ENCODE measurements at places on chromosomes 7 and 10.
A peak's percentile ranks its signal among the peaks of the same experiment; 100 is the strongest.

- peak; percentile 10 for DNase-seq
These were observed 120.2 kb upstream of the TMEM229A start for GRCh38 chr7:124152859-124153692.

GRCh38 chr7:130367836-130368746 lies 12.2 kb upstream of the CPA1 start:
- no peak for DNase-seq

DNA sequence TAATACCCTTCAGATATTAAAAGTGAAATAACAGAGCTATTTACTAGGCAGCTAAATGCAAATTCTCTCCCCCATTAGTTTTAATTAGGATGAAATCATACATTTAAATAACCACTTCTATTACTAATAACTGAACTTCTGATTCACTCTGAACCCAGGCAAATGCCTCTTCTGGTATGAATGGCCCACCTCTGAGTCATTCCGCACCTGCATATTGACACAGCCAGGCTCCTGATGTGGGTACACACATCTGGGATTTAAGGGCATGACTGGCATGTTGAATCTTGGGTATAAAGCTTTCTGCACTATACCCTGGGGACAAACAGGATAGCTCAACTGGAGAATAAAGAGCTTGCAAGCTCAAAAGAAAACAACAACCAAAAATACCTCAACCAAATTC lies 140.9 kb downstream of the AUTS2 start:
- DNase-seq = no peak

DNA sequence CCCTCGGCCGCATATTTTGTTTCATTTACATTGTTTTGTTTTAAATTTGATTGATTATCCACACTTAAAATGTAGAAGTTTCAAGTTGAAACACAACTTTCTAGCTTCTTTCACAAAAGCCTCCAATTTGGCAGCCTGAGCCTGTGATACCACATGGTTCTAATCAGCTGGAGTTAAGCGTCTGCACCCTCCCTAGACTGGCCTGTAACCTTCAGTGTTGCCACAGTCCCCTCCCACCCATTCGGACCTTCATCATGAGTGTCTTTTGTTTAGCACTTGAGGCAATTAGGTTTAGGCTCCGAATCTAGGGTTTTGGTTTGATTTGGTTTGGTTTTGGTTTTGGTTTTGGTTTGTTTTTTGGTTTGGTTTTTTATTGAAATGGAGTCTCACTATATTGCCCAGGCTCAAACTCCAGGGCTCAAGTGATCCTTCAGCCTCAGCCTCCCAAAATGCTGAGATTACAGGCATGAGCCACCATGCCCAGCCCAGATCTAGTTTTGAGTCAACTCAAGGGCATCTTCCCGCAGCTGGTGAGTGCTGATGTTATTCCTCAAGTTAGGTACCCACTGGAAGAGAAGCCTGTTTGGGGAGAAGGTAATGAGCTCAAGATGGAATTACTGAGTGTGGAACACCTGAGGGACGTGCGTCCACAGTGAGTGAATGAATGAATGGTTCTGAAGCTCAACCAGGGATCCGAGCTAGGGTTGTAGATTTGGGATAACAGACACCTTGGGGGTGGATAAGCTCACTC lies 201.4 kb downstream of the HECW1 start:
- DNase-seq = no peak

DNA sequence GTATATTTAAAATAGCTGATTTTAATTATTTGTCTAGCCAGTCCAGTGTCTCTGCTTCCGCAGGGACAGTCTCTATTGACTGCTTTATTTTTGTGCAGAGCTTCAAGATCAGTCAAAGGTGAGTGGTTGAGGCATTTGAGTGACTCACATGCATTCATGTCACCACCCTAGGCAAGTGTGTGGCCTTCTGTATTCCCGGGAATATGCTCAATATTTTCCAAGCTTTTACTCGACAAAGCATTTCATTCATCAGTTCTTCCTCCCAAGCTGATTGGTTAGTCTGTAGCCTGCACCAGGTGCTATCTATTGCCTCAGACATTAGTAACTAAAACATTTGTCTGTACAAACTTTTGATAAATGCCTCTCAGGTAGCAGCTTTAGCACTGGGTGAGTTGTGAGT lies 471.5 kb upstream of the NRG3 start:
- DNase-seq = no peak

- DNase-seq = no peak
These were observed 496.9 kb downstream of the CCSER2 start for GRCh38 chr10:84825330-84825729.

DNA sequence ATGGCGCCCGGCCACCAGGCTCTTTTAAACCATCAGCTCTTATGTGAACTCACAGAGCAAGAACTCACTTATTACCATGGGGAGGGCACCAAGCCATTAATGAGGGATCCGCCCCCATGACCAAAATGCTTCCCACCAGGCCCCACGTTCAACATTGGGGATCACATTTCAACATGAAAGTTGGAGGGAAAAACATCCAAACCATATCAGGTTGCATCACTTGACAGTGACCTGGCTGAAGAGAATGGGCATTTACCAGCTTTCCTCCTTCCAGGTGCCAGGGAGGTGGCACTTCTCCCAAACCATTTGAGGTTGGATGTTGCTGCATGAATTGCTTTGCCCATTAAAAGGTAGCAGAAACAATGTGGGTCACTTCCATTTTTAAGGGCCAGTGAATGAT lies 115.6 kb upstream of the TNS3 start:
- no peak for DNase-seq

DNA sequence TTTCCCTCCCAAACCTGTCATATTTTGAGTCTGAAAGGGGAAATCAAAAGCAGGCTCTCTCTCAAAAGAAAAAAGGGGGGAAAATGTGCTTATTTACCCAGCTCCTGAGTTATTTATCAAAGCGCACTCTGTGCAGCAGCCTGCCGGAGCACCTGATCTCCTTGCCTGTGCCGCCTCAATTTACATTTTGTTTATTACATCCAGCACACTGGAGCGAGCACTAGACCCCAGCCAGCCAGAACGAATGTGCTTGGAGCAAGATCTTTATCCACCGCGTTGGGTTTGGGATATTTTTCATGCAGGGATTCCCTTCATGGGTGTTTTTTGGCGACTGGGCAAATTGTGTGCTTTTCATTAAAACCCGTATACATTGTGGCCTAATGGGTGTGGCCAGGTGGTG lies 161.9 kb upstream of the INSYN2A start:
- DNase-seq = peak; percentile 7

DNA sequence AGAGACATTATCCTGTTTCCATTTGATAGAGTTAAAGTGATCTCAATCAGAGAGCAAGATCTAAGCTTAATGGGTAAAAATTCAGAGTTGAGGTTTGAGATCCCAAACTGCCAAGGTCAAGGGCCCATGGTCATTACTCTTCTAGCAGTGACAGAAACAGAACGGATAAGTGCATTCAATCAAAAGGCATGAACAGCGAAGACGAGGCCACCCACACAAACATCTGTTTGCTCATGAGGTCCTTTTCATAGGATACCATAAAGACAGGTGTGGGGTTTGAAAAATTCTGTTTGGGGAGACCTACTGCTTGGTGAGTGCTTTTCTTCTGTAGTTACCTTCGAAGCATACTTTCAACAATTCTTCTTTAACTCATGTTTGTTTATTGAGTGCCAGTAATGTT lies 58.3 kb downstream of the SEMA3C start:
- no peak for DNase-seq

- no peak for DNase-seq
These were observed 52.9 kb downstream of the CAMK2B start for GRCh38 chr7:44272456-44272855.

- DNase-seq = peak; percentile 17
These were observed 255.2 kb downstream of the ABCA13 start for GRCh38 chr7:48426331-48426965.

DNA sequence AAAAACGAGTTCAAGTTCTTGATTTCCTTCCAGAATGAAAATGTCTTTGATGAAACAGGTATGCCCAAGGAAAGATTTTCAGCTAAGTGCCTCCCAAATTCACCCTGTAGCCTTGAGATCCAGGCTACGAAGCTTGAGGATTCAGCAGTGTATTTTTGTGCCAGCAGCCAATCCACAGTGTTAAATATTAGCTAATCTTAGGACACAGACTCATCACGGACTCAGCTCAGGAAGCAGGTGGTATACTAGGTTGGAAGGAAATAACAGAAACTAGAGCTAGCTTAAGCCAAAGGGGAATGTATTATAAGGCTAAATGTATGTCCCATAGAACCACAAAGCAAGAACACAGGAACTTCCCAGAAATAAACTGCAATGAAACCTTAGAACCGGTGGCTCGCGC lies 151.0 kb upstream of the PRSS1 start:
- no peak for DNase-seq

GRCh38 chr10:95350219-95350829 lies 59.5 kb upstream of the PDLIM1 start:
- DNase-seq = no peak

DNA sequence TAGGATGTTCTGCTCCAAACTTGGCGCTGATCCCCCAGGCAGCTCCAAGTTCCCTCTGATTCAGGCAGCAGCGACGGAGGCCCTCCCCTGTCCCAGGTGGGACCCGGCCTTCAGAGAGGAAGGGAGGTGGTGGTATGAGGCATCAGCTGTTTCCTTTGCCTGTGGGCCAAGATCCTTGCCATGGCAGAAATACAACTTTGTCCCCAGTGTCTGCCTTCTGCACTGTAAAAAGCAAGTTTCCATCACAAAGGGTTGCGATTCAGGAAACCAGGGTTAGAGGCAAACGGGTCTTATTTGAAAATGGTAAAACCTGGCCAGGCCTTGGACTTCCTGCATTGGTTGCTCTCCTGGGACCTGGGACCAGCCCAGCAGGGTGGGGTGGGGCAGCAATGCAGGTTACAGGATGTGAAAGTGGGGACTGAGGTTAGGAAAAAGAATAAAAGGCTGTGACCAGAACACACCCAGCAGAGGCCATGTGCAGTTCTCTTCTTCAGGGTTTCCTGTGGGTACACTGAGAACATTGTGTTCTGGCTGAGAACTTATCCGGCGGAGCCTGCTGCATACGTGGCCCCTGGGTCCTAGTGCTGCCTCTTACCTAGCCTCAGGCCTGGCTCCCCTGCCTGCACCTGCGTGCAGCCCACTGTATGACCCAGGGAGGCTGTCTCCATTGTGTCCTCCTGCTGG lies 25.1 kb upstream of the DDIT4 start:
- no peak for DNase-seq

GRCh38 chr7:150374026-150374425 lies 5.1 kb upstream of the ZNF775 start:
- no peak for DNase-seq

DNA sequence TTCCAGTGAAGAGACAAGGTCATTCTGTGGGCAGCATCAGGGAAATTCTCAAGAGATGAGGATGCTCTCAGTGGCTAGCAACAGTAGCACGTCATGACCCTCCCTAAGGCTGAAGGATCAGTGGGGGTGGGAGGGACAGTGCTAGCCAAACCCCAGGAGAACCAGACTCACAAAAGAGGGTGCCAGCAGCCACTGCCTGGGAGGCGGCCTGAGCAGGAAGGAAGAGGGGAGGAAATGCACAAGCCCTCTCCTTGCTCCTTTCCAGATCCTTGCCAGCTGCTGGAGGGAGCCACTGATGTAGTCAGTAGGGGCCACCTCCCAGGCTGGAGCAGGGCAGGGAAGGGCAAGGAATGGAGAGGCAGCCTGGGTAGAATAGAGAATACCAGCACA lies 302.7 kb downstream of the RPS24 start:
- no peak for DNase-seq

GRCh38 chr10:124028700-124029480 lies 64.5 kb downstream of the CHST15 start:
- no peak for DNase-seq

DNA sequence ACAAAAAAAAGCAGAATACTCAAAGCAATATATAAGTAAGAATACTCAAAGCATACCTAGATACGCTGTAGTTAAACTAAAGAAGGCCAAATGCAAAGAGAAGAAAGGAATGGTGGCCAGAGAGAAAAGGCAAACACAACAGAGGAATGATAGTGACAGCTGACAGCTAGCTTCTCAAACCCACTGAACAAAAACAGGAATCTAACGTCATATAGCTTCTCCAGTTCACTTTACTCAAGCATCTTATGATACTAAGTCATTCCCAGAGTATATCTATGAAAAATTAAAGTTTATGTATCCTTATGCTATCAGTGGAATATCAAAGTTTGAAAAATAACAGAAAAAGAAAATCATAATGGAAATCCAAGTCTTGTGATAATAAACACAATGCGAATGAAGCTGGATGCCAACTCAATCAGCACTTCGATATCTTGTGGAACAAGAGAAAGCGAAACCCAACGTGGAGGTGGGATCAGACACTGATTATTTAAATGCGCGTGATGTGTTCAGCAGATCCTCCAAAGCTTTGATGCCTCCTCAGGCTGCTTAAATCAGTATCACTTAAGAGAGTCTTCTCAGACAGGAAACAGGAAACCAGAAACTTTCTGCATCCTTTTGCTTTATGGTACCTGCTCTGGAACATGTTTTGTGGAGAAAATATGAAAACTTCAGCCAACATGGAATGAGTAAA lies 102.8 kb downstream of the PIP4K2A start:
- DNase-seq = no peak

DNA sequence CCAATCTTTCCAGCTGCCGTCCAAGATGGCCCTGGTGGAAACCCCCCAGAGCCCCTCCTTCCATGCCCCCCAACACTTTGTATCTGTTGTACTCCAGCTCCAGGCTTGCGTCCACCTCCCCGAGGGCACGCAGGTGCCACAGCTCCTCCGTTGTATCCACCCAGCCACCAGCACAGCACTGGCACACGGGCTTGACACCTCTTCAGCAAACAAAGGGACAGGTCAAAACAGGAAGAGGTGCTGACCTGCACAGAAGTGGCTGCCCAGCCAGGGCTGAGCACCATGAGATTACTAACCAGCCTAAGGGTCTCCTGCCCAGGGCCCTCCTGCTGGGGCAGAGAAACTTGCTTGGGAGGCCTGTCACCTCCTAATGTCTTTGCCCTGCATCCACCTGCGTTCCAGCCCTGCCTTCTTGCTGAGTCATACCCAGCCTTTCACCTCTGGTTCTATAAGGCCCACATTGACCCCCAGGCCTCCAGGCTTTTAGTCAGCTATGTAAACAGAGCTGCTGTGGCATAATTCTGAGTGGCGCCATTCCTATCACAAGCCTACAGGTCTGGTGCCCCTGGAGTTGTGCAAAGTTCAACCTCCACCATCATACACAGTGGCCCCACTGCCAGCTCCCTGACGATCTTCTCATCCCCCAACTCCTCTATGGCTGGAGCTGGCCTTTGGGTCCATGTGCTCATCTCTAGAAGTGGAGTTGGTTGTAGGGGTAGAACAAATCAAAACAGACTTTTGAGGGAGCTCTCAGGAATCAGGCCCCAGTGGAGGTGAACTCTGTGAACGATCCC lies 20.9 kb downstream of the SLC29A3 start:
- no peak for DNase-seq

DNA sequence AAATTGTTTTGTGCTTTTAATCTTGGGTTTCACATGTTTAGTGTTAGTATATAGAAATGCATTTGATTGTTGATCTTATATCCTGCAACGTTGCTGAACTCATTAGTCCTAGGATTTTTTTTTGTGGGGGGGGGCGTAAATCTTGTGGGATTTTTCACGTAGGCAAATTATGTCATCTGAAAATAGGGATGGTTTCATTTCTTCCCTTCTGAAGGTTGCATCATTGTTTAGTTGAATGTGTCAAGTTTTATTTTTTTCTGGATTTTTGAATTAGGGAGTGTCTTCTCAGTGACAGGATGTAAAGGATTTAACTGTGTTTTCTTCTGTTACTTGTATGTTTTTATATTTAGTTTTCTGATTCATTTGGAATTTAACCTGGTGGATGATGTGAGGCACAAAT lies 26.7 kb downstream of the MKLN1 start:
- DNase-seq = no peak
